ENCODE measurements at places on chromosomes 3 and 15. TPM values are rescaled to one million over a fixed set of nuclear protein-coding genes. Genes with fewer than 3 reads are reported as not detected.

DNA sequence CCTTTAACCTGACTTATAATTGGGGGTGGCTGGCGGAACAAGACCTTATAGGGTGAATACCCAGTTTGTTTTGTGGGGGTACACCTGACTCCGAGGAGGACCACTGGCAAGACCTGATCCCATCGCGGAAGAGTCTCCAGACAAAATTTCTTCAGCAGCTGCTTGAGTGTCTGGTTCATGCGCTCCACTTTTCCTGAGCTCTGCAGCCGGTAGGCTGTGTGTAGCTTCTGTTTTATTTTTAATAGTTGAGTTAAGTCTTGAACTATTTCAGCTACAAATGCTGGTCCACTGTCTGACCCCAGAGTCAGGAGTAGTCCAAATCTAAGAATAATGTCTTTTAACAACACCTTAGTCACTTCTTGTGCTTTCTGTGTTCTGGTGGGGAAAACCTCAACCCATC lies 21.2 kb upstream of the NOX5 start:
- no peak overlapping the region for H3K4me3 ChIP-seq
- no peaks in the 10 kb centered on the region for H3K36me3 ChIP-seq
- DNase-seq = no peak
- H3K4me1 ChIP-seq = no peaks in the 10 kb centered on the region
- no peak overlapping the region for H3K27ac ChIP-seq

DNA sequence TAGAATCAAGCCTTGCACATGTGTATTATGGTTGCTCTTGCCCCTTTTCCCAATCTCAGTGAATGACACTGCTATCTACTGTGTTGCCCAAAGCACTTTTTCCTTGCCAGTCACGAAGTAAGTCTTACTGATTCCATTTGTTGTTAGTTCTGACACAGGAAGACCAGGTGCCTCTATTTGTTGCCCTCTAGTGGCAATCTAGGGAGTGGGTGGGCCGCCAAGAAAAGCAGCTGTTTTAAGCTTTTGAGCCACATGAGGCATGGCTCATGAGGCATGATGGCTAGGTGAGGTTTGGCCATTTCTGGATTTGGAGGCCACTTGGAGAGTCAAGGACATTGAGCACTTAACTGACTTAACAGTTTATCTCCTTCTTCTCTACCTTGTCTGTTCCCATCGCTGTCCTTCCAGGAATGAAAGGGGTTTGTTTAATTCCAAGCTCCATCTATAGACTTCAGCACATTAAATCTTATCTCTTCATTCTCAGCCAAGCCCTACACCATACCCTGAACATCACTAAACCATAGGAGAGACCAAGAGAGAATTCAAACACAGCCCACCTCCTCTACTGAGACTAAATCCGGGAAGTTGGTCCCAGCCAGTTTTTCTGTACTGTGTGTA lies 103.1 kb downstream of the HCN4 start:
- no peak overlapping the region for H3K4me3 ChIP-seq
- H3K27ac ChIP-seq = no peak overlapping the region
- H3K36me3 ChIP-seq = no peaks in the 10 kb centered on the region
- DNase-seq = peak; percentile 12

DNA sequence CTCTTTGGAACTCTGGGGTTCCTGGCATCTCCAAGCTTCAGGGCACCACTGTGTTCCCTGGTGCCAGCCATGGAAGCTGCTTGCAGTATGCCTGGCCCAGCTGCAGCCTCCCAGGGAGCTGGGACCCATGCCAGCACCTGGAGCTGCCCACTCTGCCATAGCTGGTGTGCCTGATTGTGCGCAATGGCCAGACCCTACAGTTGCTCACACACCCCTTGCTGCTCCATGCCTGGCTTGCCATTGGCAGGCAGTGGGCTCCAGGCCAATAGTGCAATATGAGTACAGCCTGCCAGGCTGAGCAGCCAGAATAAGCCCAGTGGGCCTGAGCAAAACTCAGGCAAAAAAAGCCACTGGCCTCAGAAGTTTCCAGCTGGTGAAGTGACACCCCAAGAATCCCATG lies 43.8 kb upstream of the LRRFIP2 start:
- H3K27me3 ChIP-seq = no peaks in the 10 kb centered on the region
- H3K4me3 ChIP-seq = no peak overlapping the region
- no peaks in the 10 kb centered on the region for H3K36me3 ChIP-seq
- no peaks in the 10 kb centered on the region for H3K4me1 ChIP-seq

- H3K4me3 ChIP-seq = no peak overlapping the region
- H3K27ac ChIP-seq = no peak overlapping the region
- DNase-seq = no peak
- H3K27me3 ChIP-seq = no peaks in the 10 kb centered on the region
- H3K4me1 ChIP-seq = peaks cover 14% of the 10 kb centered on the region
These were observed 13.2 kb downstream of the TKT start for GRCh38 chr3:53242642-53243041.

DNA sequence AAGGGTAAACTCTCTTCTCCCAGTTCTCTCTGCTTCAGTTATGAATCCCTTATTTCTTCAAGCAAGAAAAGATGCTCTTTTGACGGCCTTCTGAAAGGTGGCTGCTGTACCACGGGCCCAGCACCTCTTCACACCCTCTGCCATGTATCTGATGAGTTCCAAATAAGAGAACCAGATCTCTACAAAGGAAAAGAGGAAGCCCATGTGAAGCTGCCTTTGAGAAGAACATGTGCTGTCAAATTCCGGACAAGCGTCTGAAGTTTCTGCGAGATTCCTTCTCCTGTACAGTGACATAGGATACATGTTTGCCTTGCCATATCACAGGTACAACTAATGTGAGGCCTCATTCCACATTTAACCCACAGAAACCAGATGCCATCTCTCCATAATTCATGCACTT lies 59.2 kb downstream of the SH3BP5 start:
- H3K27ac ChIP-seq = no peak overlapping the region
- no peaks in the 10 kb centered on the region for H3K36me3 ChIP-seq
- peaks cover 10% of the 10 kb centered on the region for H3K4me1 ChIP-seq
- no peaks in the 10 kb centered on the region for H3K27me3 ChIP-seq
- no peak for DNase-seq

- H3K4me3 ChIP-seq = no peak overlapping the region
- H3K36me3 ChIP-seq = no peaks in the 10 kb centered on the region
- peaks cover 4% of the 10 kb centered on the region for H3K4me1 ChIP-seq
- no peaks in the 10 kb centered on the region for H3K27me3 ChIP-seq
- H3K27ac ChIP-seq = no peak overlapping the region
These were observed 32.1 kb upstream of the XCR1 start for GRCh38 chr3:46059432-46059831.

GRCh38 chr3:69105320-69105719 lies 17.1 kb downstream of the LMOD3 start:
- peaks cover 2% of the 10 kb centered on the region for H3K4me1 ChIP-seq
- H3K27ac ChIP-seq = no peak overlapping the region
- H3K27me3 ChIP-seq = no peaks in the 10 kb centered on the region
- H3K4me3 ChIP-seq = no peak overlapping the region
- H3K36me3 ChIP-seq = no peaks in the 10 kb centered on the region

The CPLX3 gene
- total RNA-seq = not detected
